ENCODE measurements at places on chromosomes 2 and 18.

DNA sequence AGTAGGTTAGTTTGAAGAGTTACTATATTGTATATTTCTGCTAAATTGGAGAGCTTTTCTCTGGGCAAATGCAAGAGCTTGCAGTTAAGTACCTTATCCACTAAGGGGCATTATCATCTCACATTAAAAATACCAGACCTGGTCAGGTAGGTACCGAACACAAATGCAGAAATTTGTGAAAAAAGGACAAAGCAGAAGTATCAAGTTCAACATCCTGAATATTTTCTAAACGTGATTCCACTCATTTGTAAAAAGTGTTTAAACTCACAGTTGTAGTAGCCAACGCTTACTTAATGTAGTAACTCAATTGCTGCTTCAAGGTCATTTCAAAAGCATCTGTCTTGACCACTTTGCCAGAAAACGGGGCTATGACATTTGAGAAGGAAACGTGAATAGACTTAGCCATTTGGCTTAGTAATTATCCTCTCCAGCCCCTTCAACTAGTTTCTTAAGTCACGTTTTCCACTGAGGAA, 52.1 kb downstream of the CYRIA start:
- no peak for DNase-seq

GRCh38 chr2:71926089-71926447, 221.6 kb downstream of the CYP26B1 start:
- DNase-seq, result no peak

GRCh38 chr18:2641638-2642037, 13.9 kb upstream of the SMCHD1 start:
- DNase-seq, result no peak

DNA sequence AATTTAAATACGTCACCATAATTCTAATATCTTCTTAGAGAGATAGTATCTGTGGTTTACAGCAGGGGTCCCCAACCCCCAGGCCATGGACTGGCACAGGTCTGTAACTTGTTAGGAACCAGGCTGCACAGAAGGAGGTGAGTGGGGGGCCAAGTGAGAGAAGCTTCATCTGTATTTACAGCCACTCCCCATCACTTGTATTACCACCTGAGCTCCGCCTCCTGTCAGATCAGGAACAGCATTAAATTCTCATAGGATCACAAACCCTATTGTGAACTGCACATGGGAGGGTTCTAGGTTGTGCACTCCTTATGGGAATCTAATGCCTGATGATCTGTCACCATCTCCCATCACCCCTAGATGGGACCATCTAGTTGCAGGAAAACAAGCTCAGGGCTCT, 282.6 kb downstream of the ICOS start:
- DNase-seq, result no peak

DNA sequence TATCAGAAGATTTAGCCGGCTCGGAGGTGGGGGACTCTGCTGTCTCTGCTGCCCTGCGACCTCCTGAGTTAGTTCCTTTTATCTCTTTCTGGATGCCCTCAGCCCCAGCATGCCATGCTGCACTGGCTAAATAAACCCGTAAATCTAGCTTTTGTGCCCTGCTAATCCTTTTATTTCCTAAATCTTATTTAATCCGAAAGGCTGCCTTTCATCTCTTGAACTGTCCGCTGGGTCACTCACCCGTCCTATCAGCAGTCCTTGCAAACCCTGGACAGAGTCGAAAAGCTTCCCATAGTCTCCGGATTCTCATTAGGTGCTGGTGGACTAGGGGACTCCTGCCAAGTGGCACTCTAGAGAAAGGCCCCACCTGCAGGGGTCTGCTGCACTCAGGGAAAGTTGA, 122.0 kb upstream of the APCDD1 start:
- no peak for DNase-seq

DNA sequence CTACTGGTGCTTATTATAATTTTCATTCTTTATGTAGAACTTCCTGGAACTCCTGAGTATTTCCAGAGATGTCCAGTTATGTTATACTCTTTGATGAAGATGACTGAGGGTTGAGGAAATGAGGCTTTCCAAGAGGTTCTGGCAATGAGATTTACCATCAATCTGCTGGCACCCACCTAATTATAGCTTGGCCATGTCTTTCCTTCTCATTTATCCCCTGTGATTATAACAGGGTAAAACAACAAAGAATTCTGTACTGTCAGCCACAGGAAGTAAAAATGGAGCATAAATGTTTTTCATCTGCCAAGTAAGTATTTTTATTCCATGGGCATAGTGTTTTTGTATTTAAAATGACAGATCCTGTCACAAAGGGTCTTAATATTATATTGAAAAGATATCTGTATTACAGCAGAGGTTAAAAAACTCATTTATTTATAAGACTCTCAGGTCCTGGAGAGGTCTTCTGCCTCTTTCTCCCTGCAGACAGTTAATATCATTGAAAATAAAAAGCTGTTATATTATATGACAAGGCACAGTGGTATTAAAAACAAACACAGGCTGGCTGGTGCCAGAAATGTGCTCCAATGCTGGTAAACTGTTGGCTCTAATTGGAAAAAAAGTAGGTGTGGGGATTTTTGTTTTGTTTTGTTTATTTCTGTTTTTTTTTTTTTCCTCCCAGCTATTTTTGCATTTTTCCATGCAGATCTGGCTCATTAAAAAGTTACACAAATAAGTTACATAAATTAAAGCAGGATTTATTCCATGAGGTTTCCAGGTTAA, 1764.1 kb upstream of the CELF4 start:
- DNase-seq, result no peak

DNA sequence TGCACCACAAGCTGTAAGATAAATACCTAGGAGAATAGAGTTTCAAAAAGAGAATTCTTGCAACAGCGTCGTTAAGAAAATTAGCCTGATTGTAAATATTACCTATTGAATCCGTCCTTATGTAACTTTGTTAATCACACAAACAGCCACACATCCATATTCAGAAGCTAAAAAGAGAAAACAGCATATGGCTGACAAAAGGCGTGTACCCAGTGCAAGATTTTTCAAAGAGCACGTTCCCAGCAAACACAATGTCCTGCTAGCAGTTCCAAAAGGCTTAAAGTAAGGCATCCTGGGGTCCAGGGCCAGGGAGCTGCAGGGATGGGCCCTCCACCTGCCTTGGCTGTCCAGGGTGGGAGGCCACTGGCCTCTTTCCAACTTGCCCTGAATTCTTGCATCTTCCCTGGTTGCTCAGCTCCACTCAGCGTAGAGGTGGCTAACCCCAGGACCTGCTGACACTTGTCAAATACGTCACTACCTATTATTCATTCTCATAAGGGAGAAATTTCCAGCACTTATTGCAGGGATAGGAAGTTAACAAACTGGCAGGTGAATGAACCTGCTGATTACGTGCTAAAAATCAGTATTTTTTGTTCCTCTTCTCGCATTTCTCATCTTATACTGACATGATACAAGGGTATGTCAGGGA, 102.1 kb upstream of the NEDD4L start:
- no peak for DNase-seq

DNA sequence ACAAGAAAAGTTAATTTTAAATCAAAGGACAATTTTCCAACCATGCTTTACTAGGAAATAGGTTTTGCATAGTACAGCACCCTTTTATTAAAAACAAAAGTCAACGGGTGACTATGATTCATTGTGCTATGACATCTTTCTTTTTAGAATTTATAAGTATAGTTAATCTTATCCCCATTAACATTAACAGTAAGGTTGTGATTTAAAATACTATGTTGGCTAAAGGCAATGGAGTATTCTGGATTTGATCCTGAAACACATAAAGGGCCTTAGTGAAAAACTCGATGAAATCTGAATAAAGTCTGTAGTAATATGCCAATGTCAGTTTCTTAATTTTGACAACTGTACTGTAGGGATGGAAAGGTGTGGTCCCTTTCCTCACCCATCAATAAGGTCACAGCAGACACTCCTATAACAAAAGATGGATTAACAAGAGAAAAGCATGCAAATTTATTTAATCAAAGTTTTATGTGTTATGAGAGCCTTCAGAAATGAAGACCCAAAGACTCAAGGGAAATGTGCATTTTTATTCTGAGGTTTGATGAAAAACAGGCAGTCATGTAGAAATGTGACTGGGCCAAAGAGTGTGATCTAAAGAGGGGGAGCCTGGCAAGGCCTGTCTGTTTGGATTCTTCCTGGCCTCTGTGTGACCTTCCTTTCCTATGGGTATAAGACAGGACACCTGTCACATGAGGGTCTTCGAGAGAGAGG, 731.4 kb downstream of the TSN start:
- DNase-seq, result no peak

DNA sequence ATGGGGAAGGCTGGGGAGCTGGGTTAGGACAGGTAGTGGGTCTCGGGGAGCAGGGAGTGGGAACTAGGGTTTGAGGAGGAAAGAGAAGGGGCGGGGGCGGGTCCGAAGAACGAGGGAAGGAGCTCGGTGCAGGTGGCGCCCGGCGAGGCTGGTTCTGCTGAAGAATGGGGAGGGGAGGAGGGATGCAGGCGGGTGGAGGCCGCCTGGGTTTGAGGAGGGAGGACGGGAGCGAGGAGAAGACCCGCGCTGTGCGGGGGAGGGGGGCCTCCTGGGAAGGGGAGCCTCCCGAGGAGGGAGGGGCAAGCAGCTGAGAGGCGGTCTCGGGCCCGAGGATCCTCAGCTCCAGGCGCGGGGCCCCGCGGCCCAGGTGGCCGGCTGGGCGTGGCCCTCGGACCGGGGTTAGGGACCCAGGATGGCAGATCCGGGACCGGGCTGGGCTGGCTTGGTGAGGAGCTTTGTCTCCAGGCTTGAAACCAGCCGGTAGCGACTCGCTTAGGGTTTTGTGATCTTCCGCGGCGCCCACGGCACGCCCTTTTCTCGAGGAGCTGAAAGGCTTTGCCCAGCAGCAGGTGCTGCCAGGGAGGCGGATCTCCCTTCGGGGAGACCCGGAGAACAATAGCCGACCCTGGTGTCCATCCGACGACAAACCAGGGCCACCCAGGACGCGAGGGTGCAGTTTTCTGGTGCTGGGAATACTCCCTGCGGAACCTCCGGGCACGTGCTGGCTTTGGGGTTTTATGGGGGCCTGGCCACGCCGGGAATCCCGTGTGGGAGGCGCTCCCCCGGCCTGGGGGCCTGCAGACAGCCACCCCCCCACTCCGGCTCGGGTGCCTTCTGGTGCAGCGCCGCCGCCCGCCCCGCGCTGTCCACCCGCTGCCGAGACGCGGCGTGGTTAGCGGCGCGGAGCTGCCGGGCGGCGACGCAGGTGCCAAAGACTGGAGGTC, 1.4 kb downstream of the DPYSL5 start:
- DNase-seq, result no peak

DNA sequence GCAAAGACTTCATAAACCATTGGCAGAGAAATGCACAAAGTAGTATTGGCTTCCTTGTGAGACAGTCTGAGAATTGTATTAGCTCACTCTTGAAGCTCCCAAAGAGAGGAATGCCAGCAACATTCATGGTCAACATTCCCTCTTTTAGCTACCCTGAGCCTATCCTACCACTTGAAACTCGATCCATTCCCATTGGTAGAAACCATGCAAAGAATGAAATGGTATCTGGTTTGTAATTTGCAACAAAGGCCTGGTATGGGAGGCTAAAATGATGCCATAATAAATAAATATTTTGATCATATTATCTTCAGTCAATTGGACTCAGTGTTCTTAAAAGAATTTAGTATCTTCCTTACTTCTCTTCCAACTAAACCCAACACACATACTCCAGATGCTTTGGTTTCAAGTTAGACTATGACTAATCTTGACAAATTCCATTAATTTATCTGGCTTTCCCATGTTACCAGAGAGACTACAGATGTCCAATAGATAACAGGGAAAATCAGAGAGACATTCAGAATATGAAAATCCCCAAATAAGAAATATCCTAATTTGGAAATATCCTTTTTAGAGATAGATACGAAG, 102.9 kb downstream of the DHRS9 start:
- no peak for DNase-seq

DNA sequence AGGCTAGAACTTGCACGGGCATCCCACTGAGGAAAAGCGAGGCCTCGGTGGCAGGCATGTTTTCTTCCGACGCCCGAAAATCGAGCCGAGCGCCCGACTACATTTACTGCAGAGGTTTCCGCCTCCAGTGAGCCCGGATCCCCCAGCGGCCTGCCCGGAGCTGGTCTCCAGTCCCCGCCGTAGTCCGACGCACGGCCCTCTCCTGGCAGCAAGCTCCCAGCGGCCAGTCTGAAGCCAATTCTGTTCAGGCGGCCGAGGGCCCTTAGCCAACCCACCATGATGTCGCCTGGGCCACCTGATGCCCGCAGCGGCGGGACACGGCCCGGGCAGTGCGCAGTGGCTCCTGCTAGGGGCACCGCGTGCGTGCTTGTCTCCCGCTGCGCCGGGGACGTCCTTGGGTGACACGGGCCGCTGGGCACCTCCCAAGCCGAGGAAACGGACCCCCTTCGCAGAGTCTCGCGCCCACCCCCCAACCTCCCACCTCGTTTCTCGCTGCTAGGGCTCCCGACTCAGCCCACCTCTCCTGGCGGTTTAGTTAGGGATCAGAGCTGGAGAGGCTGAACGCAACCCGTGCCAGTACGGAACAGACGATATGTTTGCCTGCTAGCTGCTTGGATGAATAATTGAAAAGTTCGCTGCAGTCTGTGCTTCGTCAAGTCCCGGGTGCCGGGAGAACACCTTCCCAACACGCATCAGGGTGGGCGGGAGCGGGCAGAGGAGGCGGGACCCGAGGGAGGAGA, 5.3 kb downstream of the ONECUT2 start:
- DNase-seq, result no peak

DNA sequence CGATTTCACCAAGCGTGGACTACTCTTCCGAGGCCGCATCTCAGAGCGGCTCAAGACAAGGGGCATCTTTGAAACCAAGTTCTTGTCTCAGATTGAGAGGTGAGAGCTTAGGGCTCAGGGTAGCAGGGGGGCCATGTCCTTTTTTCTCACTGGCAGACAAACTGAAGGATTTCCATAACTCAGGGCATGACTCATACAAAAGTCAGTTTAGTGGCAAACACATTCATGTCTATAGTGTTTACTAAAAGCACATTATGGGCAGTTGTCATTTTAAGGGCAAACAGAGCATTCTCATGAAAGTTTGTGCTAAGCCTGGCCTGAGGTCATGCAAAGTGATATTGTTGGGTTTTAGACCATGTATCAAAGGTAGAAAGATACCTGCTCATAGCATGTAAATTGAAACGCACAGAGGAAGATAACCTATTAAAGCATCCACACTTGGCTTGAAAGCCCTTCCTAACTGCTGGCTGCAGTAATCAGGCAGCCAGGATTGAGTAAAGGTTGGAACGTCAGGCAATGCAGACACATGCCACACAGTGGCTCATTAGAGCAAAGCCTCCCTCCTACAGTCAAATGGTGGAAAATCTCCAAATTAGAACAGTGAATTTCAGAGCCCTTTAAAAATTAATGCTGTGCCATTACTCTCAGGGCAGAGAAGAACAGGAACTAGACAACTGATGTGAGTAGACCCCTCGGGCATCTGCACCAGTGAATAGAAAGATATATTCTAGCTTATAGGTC, 54.2 kb downstream of the HK2 start:
- no peak for DNase-seq

Measured in AG04449 (cell line).